ENCODE measurements at places on chromosomes 5 and 9.

DNA sequence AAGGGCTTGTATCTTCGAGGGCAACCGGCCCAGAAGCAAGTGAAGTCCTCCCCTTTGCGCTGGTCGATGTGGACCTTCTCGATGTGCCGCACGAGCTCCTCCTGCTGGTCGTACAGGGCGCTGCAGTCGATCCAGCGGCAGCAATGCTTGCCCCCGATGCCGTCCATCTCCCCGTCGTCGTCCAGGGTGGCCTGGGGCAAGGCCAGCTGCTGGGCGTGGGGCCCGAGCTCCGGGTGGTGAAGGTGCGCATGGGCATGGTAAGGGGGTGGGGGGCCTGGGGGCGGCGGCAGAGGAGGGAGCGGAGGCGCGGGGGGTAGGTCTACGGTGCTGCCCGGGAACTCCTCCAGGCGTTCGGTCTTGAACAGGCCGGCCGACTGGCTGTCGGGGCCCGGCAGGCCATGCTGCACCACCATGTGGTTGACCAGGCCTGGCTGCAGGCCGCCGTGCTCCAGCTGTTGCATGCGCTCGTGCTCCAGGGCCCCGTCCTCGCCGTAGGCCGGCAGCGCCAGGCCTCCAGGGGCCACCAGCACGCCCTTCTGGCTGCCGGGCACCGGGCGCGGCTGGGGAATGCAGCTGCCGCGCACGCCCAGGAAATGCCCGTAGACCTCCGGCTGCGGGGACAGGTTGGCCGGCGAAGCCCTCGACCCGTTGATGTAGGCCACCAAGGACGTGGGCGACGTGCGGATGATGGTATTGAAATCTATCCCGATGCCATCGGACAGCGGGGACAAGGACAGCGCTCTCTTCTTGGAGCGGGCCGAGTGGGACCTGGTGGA, 181.8 kb downstream of the GLIS3 start:
- no peak for DNase-seq

GRCh38 chr5:85545129-85545528, 1072.6 kb upstream of the COX7C start:
- DNase-seq, result no peak

DNA sequence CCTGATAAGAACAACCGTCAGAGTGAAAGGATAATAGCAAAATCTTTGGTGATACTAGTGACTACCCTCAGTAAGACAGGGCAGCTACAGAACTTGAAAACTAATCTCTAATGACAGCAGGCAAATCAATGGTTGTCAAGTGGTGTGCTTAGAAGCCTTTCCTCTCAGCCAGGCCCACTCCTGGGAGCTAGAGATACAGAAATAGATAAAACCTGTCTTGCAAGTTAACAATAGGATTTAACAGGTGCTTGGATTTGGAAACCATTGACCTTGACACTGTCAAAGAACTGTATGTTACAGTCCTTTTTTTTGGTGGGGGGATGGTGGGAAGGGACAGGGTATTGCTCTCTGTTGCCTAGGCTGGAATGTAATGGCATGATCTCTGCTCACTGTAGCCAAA, 118.6 kb downstream of the BASP1 start:
- no peak for DNase-seq

- no peak for DNase-seq
Observed at GRCh38 chr9:7510199-7510598, 289.4 kb downstream of the DMAC1 start.

DNA sequence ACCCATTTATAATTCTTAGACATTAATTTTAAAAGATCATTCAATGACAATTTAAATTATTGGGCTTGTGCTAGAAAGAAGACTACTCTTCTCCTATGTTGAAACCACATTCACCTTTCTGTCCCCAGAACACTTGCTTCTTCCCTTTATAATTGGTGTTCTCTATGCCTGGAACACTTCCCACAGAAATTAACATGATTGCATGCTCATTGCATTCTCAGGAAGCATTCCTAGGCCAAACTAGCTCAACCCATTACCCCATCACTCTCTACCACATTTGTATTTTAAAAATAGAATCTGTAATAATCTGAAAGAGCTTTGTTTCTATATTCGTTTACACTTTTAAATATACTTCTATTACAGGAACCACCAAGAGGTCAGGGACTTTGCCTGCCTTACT, 184.7 kb downstream of the MEF2C start:
- no peak for DNase-seq

GRCh38 chr9:100590481-100590880, 12.6 kb downstream of the CAVIN4 start:
- DNase-seq, result peak; percentile 46

- DNase-seq, result no peak
Observed at GRCh38 chr5:82684659-82685058, 392.5 kb downstream of the TMEM167A start.

- DNase-seq, result no peak
Observed at GRCh38 chr5:96284727-96285389, 148.2 kb downstream of the PCSK1 start.

DNA sequence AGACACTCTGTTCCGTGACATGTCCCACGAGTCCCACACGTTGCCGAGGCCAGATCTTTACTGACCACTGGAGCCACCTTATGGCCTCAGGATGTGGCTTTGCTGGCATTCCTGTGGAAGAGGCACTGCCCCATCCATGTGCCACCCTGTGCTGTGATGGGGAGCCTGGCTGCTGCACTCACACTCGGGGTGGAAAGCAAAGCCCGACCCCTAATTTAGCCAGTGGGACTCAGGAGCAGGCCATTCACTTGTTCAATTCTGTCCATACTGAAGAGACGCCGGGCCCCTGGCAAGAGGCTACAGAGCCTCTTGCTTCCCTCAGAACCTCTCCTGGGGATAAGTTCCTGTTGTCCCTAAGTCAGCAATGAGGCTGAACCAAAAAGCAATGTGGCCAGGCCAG, 18.6 kb upstream of the CEP72 start:
- no peak for DNase-seq

DNA sequence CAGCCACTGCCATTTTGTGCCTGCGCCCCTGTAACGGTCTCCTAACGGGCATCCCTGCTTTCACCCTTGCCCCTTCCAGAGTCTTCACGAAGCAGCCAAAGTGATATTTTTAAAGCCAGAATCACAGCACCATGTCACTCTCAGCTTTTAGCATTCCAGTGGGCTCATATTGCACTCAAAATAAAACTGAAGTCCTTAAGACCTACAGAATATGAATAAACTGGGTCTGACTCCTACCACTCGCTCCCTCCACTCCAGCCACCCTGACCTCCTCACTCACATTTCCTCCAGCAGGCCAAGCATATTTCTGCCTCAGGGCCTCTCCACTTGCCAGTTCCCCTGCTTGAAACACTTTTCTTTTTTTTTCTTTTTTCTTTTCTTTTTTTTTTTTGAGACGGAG, 2.4 kb upstream of the PDLIM7 start:
- no peak for DNase-seq

- DNase-seq, result peak; percentile 17
Observed at GRCh38 chr9:108994695-108995094, 18.6 kb downstream of the CTNNAL1 start.

GRCh38 chr5:131212471-131213021, 41.8 kb downstream of the LYRM7 start:
- DNase-seq, result no peak

DNA sequence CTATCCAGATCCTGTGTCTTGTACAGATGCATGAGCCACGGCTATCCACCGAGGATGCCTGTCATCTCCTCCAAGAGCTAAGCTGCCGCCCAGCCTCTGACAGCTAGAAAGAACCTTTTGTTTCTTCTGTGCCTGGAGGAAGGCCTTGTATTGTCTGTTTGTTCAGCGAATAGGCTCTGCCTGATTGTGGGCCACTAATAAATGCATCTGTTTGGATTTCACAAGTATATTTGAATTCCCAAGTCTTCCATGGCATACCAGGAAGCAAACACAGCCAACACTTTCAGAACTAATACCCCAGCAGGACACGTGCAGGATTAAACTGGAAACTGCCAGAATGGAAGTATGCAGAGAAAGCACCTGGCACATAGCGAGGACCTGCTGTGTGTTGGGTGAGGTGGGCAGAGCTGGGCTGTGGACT, 92.7 kb upstream of the NEURL1B start:
- DNase-seq, result no peak

DNA sequence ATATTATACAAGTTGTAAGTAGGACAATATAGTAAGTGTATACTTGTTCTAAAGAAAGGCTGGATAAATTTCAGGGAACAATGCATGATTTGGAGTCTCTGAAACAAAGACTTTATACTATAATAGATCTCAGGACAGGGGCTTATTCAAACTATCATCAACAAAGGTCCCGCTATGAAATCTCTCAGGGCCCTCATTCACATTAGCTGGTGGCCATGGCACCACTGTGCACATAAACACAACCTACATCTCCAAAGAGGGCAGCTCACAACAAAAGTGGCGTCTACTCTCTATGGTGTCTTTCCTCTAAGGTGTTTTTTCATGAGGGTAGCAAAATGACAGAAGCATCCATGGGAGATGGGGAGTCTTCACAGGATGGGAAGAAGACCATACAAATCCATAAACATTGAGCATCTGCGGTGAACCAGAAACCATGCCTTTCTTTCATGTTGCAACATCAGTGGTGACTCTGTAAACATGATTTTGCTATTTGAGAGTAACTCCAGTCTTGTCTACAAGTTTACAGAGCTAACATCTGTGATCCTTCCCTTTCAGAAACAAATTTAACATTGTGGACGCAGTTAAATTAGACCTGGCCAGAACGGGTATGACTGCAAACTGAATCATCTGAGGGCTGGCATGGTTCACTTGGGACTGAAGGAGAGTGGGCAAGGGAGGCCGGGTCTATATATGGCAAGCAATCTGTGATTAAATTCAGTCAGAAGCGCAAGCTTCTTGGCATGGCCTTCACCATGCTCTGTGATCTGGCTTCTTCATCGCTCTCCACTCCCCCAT, 5.5 kb downstream of the TTLL11 start:
- DNase-seq, result peak; percentile 78

- DNase-seq, result no peak
Observed at GRCh38 chr9:105854026-105854782, 159.9 kb downstream of the TMEM38B start.

- peak; percentile 94 for DNase-seq
Observed at GRCh38 chr9:110752766-110753165, 84.2 kb downstream of the MUSK start.

- no peak for DNase-seq
Observed at GRCh38 chr9:115513148-115513547, 395.2 kb upstream of the TNC start.

DNA sequence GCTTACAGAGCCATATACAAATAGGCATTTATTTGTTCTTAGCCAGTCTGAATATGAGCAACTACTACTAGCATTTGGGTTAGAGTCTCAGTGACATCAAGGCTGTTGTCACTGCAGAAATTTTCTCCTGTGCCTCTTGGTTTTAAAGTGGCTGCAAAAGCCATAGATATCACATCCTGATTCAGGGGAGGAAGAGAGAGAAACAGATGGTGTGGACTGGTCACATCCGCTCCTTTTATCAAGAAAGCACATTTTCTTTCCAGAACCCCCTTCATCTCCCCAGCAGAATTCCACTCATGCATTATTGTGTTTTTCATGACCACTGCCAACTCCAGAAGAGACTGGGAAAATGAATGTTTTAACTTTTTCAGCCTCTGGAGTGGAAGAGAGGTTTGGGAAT, 69.8 kb downstream of the PTTG1 start:
- DNase-seq, result no peak

DNA sequence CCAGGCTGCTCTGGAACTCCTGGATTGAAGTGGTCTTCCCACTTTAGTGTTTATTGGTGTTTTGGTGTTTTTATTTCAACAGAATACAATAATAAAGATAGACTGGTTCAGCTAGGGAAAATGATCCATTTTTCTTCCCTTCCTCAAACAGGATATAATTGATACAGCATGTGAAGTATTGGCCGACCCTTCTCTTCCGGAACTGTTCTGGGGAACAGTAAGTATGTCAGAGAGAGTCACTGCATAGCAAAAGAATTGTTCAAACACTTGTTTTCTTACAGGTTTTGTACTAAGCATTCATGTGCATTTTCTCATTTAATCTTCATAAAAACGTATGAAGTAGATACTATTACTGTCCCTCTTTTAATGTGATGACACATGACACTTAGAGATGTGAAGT, 31.6 kb downstream of the NUP188 start:
- DNase-seq, result peak; percentile 58

DNA sequence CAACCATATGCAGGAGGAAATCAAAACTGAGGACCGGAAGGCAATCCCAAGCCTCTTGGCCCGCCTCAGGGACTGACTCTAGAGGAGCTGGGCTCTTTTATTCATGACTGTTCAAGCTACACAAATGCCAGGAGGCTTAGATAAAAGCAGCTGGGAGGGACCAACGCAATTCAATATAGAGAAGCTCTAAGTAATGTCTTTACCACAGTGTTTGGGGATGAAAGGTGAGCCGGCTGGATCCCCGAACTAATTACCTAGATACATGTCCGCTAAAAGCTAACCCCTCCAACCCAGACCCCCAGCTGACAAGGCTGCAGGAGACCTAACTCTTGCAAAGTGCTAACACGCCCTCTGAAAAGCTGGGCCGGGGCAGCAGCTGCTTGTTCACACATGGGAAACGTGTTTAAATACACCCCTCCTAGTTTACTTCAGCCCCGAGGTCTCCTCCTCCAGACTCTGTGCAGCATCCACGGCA, 67.5 kb downstream of the TLE1 start:
- DNase-seq, result no peak

DNA sequence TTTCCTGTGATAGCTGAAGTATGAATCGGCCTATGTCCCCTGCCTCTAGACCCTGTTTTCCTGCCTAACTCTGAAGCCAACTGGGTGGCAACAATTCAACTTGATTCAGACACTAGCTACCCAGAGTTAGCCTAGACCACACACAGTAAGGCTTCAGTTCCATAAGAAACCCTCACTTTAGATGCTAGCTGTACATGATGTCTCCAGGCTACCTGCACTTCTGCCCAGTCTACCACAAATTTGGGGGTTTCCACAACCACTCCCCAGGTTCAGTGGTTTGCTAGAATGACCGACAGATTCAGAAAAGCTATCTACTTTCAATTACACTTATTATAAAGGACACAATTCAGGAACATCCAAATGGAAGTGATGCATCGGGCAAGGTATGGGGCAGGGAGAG, 119.4 kb upstream of the VLDLR start:
- no peak for DNase-seq

DNA sequence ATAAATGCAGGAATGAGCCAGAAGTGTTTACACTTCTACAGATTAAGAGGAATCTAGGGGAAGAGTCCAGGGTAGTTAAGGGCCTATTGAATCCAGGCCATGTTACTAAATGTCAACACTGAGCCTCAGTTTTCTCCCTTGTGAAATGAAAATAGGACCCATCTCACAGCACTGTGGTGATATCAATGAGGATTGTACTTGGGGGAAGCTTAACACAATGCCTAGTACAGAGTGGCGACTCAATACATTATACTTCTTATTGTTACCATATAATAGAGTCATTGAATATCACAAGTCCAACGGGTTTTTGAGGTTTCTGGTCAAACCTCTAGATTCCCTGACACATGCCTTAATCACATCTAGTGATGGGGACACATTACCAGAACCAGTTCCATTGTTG, 4.6 kb downstream of the TRUB2 start:
- DNase-seq, result no peak

GRCh38 chr9:135924628-135925338, 17.4 kb upstream of the CAMSAP1 start:
- DNase-seq, result peak; percentile 19

- DNase-seq, result peak; percentile 82
Observed at GRCh38 chr5:96344678-96345577, 88.1 kb downstream of the PCSK1 start.

GRCh38 chr5:8840237-8840636, 705.6 kb downstream of the SEMA5A start:
- DNase-seq, result no peak

Measured in AG10803 (cell line).